ENCODE measurements at places on chromosomes 11 and 22.

DNA sequence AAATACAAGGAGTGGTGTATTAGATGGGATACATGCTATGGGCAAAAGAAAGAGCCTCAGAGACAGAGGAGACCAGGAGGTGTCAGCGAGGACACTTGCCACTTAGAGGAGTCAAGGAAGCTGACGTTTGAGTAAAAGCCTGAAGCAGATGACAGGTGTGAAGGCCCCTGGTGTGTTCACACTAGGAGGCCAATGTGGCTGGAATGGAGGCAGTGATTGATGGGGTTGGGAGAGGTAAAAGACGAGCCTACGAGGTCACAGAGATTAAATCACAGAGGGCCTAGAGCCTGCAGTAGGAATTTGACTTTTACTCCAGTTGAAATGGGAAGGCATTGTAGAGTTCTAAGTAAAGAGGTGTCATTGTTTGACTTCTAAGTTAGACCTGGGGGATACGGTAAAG lies 12.0 kb upstream of the GDPD5 start:
- no peak for DNase-seq

- DNase-seq: no peak
Observed at GRCh38 chr11:126756855-126757254, 243.7 kb downstream of the KIRREL3 start.

DNA sequence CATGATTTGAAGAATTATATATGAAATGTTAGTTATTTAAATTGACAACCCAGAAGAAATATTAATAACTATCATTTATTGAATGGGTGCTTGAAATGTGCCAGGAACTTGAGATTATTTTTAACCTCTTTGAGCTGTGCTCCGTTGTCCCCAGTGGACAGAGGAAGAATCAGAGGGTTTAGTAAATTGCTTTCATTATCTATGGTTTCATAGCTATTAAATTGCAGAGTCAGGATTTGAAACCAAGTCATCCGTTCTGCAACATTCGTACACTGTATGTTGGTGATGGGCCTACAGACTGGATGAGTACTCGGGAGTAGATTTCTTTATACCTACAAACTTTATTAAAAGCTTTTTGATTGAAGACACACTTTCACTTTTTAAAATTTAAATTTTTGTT lies 4.9 kb downstream of the HSD17B12 start:
- no peak for DNase-seq

- DNase-seq: no peak
Observed at GRCh38 chr22:45402466-45402985, 10.9 kb downstream of the SMC1B start.

GRCh38 chr11:67177399-67178281 lies 58.6 kb downstream of the KDM2A start:
- DNase-seq: no peak

GRCh38 chr11:121533601-121534000 lies 80.8 kb upstream of the SORL1-AS1 start:
- no peak for DNase-seq

- no peak for DNase-seq
Observed at GRCh38 chr11:46903846-46904245, 14.5 kb downstream of the LRP4 start.

GRCh38 chr11:33021501-33021900 lies 5.8 kb downstream of the DEPDC7 start:
- DNase-seq: no peak

DNA sequence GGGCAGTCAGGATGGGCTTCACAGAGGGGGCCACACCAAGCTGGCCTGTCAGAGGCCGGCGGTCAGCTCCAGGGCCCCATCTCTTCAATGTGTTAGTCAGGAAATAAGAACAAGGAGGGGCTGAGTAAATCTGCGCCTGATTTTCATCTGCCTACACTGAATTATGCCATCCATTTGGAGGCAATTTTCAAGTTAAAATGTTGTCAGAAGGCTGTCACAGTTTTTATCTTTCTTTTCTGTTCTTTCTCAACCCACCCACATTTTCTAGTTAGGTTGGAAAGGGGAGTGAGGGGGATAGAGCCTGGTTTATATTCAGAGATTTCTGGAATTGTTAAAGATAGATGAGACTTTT lies 18.8 kb downstream of the ADORA2A start:
- no peak for DNase-seq

- peak; percentile 37 for DNase-seq
Observed at GRCh38 chr11:78414321-78415051, 3.1 kb downstream of the GAB2 start.

GRCh38 chr11:27477243-27477642 lies 4.7 kb upstream of the LGR4 start:
- DNase-seq: no peak

DNA sequence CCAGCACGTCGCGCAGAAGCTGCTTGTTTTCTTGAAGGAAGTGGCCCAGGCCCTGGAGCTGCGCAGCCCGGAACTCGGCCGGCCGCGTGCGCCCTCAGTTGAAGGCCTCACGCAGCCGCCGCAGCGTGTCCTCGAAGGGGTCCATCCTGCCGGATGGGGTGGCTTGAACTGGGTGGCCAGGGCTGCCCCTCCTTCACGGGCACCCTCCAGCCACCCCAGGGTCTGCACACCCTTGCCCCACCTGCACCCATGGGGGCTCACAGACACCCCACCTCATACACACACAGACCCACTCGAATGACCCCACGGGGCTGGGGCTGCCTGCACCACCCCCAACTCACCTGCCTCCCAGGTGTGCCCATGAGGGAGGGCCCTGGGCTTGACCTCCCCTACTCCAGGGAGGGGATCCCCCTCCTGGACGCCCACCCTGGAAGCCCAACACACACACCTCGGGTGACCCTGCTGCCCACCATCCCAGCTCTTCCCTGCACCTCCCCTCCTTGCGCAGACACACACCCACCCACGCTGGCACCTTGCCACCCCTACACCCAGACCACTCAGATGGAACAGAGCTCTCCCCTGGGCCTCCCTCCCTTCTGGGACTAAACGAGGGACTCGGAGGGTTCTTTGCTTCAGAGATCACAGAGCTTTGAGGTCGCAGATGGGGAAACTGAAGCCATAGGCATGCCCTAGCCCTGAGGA lies 6.8 kb downstream of the ALDH3B2 start:
- no peak for DNase-seq

- peak; percentile 19 for DNase-seq
Observed at GRCh38 chr22:31185056-31185455, 25.1 kb downstream of the RNF185 start.

- no peak for DNase-seq
Observed at GRCh38 chr22:46464296-46464695, 73.1 kb downstream of the CELSR1 start.

DNA sequence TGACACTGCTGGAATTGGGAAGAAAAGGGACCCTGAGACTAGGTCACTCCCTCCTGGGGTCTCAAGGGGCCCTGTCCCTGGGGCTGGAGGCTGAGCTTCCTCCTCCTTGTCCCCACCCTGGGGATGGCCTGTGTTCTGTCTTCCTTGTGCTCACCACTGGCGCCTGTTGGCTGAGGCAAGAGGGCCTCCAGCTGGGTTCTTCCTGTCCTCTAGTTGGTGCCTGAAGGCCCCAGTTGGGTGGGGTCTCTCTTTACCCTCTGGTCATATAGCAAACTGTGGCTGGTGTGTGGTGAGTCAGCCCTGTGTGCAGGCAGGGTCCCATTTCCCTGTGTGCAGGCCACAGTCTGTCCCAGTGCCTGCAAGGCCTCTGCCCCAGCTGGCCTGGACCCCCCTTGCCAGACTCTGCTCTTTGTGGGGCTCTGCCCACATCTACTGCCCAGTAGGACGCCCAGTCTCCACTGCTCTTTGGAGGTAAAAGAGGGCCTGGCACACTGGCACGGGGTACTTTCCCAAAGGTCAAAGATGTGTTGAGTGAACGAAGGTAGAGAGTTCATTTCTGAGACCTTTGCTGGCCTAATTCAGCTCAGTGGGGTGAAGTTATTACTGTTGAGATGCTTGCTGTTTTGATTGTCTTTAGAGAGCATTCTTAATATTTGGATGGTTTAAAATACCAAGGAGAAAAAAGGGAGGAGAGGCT lies 55.1 kb upstream of the CLDN5 start:
- no peak for DNase-seq

GRCh38 chr22:47628477-47629272 lies 866.2 kb downstream of the TBC1D22A start:
- no peak for DNase-seq

DNA sequence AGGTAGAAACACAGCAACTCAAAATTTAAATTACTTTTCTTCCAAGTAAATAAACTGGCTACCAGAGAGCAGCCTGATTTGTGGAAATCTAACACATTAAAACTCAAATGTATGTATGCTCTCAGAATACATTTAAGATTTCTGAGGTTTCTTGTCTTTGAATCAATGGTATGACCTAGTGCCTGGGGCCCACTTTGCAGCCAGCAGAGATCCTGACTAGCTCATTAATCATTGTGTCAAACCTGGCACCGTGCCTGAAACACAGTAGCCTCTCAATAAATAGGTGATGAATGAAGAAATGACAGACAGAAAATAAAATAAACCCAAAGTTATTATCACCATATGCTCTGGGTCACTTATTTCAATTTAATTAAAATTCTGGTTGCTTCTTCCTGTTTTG lies 176.2 kb upstream of the FAT3 start:
- DNase-seq: no peak

- DNase-seq: no peak
Observed at GRCh38 chr11:112732031-112732430, 229.2 kb upstream of the NCAM1 start.

DNA sequence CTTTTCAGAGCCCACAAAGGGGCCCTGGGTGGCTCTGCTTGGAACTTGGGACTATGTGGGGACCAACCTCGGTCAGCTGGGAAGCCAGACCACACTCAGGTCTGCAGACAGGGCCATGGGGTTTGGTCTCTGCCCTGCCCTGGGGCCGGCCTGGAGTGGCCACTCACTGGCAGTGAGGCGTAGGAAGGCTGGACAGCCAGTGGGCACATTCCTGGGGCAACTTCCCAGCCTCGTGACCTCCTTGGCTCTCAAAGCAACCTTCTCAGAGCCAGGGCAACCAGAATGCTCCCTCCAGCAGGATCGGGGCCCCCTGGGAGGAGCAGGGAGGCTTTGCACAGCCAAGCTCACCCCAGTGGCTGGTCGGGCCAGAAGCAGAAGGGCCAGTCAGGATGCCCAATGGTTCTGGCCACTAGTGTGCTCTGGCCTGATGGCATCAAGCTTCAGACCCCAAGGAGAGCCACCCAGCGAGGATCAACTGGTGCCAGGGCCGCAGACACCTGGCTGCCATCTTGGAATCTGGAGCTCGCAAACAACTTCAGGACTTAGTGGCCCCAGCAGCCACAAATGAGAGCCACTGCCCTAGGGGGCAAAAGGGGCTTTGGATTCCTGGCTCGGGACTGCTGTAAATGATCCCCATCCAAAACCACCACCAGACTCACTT lies 87.1 kb downstream of the MYEOV start:
- no peak for DNase-seq

- DNase-seq: peak; percentile 9
Observed at GRCh38 chr11:128234143-128234542, 353.2 kb downstream of the ETS1 start.

DNA sequence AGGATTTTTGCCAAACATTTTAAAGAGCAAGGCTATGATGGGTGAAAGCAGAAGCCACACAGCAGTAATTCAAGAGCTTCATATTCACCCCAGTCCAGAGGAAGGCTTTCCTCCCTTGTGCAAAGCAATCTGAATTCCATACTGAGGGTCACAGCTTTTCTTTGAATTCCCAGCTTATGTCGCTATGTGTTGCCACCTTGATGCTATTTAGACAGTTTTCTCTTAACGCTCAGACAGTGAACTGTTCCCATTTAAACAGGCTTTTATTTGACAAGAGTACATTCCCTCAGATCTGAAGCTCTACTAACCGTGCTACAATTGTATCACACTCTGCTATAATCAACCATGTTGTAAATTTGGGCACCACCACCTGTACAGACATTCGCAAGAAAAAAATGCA lies 279.7 kb downstream of the CADM1 start:
- DNase-seq: no peak

- DNase-seq: no peak
Observed at GRCh38 chr22:37243402-37244113, 511 bp downstream of the RAC2 start.

DNA sequence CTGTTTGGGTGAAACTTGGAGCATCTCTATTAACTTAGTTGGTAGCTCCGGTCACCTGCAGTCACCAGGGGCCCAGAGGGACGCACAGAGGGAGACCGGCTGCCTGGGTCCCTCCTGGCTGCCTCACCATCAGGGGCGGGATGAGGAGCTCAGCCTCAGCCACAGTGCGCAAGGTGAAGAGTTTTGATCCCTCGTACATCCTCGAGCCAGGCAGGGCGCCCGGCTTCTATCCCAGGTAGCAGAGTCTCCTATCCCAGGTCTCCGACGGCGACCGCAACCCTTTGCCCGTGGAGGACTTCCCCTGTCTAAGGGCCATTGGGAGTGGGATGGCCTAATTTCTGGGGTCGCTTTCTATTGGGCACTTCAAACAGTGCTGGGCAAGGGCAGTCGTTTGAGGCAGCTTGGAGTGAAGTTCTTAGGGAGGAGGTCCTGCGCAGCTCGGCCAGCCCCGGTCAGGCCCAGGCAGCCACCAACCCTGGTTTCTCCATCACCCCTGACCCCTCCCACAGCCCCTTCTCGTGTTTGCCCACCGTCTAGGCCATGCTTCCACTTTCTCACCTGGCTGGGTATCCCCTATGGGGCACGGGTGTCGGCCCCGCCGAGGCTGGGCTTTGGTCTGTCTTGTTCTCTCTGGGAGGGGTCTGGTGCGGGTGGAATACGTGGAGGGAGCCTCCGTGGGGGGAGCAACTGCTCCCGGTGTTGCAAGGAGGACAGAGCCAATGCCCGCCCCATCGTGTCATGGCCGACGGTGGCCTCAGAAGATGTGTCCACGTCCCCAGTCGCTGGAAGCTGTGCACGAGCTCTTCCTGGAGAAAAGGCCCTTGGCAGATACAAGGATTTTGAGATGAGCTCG lies 3.6 kb upstream of the MRGPRG start:
- no peak for DNase-seq

DNA sequence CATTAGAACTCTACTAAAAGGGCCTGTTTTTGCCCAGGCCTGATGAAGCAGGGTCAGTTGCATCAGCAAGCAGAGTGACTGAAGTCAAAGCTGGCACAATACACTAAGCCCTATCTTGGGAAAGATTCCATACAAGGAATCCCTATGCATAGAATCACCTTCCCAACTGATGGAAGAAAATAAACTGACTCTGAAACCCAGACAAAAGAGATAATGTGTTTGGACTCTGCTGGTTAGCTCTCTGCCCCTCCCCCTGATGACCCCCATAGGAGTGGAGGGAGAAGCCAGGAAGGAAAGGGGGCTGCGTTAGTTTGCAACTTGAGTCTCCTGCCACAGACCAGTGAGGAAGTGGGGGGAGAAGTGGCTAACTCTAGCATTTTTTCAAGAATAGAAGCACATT lies 32.9 kb downstream of the GALNT18 start:
- DNase-seq: no peak

- peak; percentile 46 for DNase-seq
Observed at GRCh38 chr11:59802639-59803176, 7.9 kb downstream of the MRPL16 start.

- DNase-seq: no peak
Observed at GRCh38 chr22:20453222-20453621, 15.6 kb upstream of the SCARF2 start.
